ENCODE measurements at places on chromosomes 7 and 10.

GRCh38 chr10:125043841-125044658 lies 102.1 kb downstream of the ZRANB1 start:
- no peak for DNase-seq

DNA sequence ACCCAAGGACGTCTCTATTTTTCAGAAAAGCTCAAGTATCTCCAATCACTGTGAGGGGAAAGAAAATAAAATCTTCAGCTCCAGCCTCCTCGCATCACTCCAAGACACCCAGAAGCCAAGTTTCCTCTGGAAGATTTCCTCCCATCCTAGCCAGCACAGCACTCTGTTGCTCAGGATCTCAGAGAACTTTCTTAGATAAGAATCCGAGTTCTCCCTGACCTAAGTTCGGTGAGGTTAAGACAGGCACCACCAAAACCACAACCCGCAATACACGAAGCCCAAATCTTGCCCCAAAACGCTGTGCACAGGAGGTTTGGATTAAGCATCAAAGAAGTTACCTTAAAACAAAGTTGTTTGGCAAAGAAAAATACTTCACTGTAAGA lies 4.2 kb downstream of the FAM53B start:
- no peak for DNase-seq

GRCh38 chr10:98272656-98273055 lies 4.7 kb upstream of the LOXL4 start:
- DNase-seq, result no peak

DNA sequence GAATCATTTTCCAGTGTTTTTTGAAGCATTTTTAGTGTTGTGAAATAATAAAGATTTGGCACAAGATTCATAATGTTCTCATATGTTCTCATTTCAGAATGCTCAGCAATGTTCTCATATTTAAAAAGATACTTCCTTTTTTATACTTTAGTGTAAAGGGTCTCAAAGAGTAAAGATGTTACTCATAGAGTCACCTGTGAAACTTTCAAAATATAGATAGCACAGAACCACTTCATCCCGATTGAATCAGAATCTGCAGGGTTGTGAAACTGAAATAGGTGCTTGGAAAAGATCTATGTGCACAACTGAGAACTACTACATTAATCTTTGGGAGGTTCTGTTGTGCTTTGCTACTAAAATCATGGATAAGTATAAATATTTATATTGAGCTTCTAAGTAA lies 144.7 kb downstream of the MDFIC start:
- no peak for DNase-seq

GRCh38 chr10:11237571-11237970 lies 219.9 kb downstream of the CELF2 start:
- DNase-seq, result no peak
